ENCODE measurements at places on chromosomes 5 and 9. TPM values are rescaled to one million over a fixed set of nuclear protein-coding genes. Genes with fewer than 3 reads are reported as not detected.

CARTPT gene
- not detected for total RNA-seq

NR6A1 gene
- 1.8 TPM for total RNA-seq

SCGB3A2 gene
- total RNA-seq: not detected

TAS2R1 gene
- not detected for total RNA-seq

PALM2AKAP2 gene
- 0.47 TPM for total RNA-seq

TMEM8B gene
- total RNA-seq: 2.8 TPM

C1QTNF3 gene
- total RNA-seq: 0.09 TPM

GRXCR2 gene
- not detected for total RNA-seq

ENTREP1 gene
- total RNA-seq: 0.70 TPM

CCL28 gene
- 0.03 TPM for total RNA-seq

ADAMTSL2 gene
- total RNA-seq: not detected

TLE1 gene
- total RNA-seq: 78.6 TPM

TLX3 gene
- total RNA-seq: not detected
